ENCODE measurements at places on chromosomes 13 and 19. TPM values are rescaled to one million over a fixed set of nuclear protein-coding genes. Genes with fewer than 3 reads are reported as not detected.

The CGB7 gene
- polyA plus RNA-seq: not detected

The SHANK1 gene
- polyA plus RNA-seq: 1.1 TPM

The LILRA1 gene
- 1.3 TPM for polyA plus RNA-seq

The OR7C1 gene
- polyA plus RNA-seq: not detected

The MAG gene
- polyA plus RNA-seq: not detected

The C13orf46 gene
- polyA plus RNA-seq: 1.0 TPM

The PLK5 gene
- not detected for polyA plus RNA-seq

The SIN3B gene
- 13.8 TPM for polyA plus RNA-seq

The ZNF625 gene
- 3.8 TPM for polyA plus RNA-seq

The GRK1 gene
- not detected for polyA plus RNA-seq

The OBI1 gene
- 4.0 TPM for polyA plus RNA-seq

The KLK5 gene
- not detected for polyA plus RNA-seq

The NALCN gene
- 0.09 TPM for polyA plus RNA-seq

The CYP2S1 gene
- polyA plus RNA-seq: 0.67 TPM

The IGFL1 gene
- polyA plus RNA-seq: not detected

The NANOS3 gene
- polyA plus RNA-seq: not detected

The PRR20E gene
- polyA plus RNA-seq: not detected

The ZNF615 gene
- 2.5 TPM for polyA plus RNA-seq

The LAIR1 gene
- polyA plus RNA-seq: 17.2 TPM

The SH2D3A gene
- polyA plus RNA-seq: 0.45 TPM

The TMEM38A gene
- polyA plus RNA-seq: 0.90 TPM

The CRLF1 gene
- 7.0 TPM for polyA plus RNA-seq

The PRSS57 gene
- not detected for polyA plus RNA-seq

The PLPP2 gene
- 7.8 TPM for polyA plus RNA-seq

The INSL3 gene
- not detected for polyA plus RNA-seq

The ZNF709 gene
- 0.49 TPM for polyA plus RNA-seq

The FGF22 gene
- polyA plus RNA-seq: 0.68 TPM

The ZNF808 gene
- polyA plus RNA-seq: 1.8 TPM

The CEACAM4 gene
- 0.55 TPM for polyA plus RNA-seq

The KCNRG gene
- polyA plus RNA-seq: 0.52 TPM

The LENG9 gene
- 7.3 TPM for polyA plus RNA-seq

The TYROBP gene
- 207 TPM for polyA plus RNA-seq

The CYP2A7 gene
- polyA plus RNA-seq: not detected

The PSPC1 gene
- 10.6 TPM for polyA plus RNA-seq

The PEG3 gene
- 2.2 TPM for polyA plus RNA-seq

The KIR3DL1 gene
- not detected for polyA plus RNA-seq

The SSC5D gene
- polyA plus RNA-seq: 9.4 TPM

The ZNF256 gene
- 1.1 TPM for polyA plus RNA-seq

The C19orf38 gene
- 1.4 TPM for polyA plus RNA-seq

The SIGLEC5 gene
- polyA plus RNA-seq: 0.71 TPM

The SHD gene
- 0.12 TPM for polyA plus RNA-seq

The RGS9BP gene
- polyA plus RNA-seq: 0.22 TPM

The CYP2A6 gene
- polyA plus RNA-seq: not detected

The FUT1 gene
- 3.5 TPM for polyA plus RNA-seq

The PROSER3 gene
- polyA plus RNA-seq: 5.4 TPM

The ZNF442 gene
- polyA plus RNA-seq: 0.67 TPM

The C19orf67 gene
- polyA plus RNA-seq: not detected

All from adipose tissue (tissue), 3 donors.